Occipital lobe (tissue), 3 donors: ENCODE measurements at places on chromosomes 11 and 22. TPM values are rescaled to one million over a fixed set of nuclear protein-coding genes. Genes with fewer than 3 reads are reported as not detected.

The PAFAH1B2 gene
- total RNA-seq: 325 TPM

The MAP4K2 gene
- total RNA-seq: 9.8 TPM

The SLC22A8 gene
- total RNA-seq: 1.2 TPM

The NCF4 gene
- 2.5 TPM for total RNA-seq

The SERHL2 gene
- total RNA-seq: 5.6 TPM

The RHBDD3 gene
- 14.3 TPM for total RNA-seq

The PDGFB gene
- 2.5 TPM for total RNA-seq

The NAA40 gene
- total RNA-seq: 9.8 TPM

The MS4A8 gene
- total RNA-seq: not detected

The KCNQ1 gene
- total RNA-seq: 0.31 TPM

The P2RY2 gene
- not detected for total RNA-seq

The GUCY1A2 gene
- total RNA-seq: 183 TPM

The DDI1 gene
- total RNA-seq: not detected

The KRTAP5-1 gene
- total RNA-seq: not detected

The DGCR6L gene
- total RNA-seq: 25.1 TPM

The HBE1 gene
- 3.6 TPM for total RNA-seq

The SLC22A6 gene
- total RNA-seq: 8.4 TPM

The MS4A4E gene
- not detected for total RNA-seq

The POU2AF2 gene
- not detected for total RNA-seq

The GGA1 gene
- total RNA-seq: 32.0 TPM

The OR51I1 gene
- not detected for total RNA-seq

The CATSPERZ gene
- 1.7 TPM for total RNA-seq

The SLC25A45 gene
- total RNA-seq: 0.31 TPM

The RGL4 gene
- total RNA-seq: not detected

The CD6 gene
- total RNA-seq: 0.16 TPM

The MPEG1 gene
- total RNA-seq: 2.8 TPM

The MTMR2 gene
- total RNA-seq: 24.5 TPM

The BTBD18 gene
- not detected for total RNA-seq

The MS4A1 gene
- total RNA-seq: not detected

The CRYBB1 gene
- 0.62 TPM for total RNA-seq

The HYOU1 gene
- 37.0 TPM for total RNA-seq

The EHF gene
- total RNA-seq: 0.16 TPM

The OR8D4 gene
- total RNA-seq: 0.47 TPM

The LRRN4CL gene
- 0.16 TPM for total RNA-seq

The OR52B2 gene
- not detected for total RNA-seq

The FGF4 gene
- total RNA-seq: not detected

The CENATAC gene
- 31.0 TPM for total RNA-seq

The KRTAP5-10 gene
- total RNA-seq: not detected

The OR2D2 gene
- total RNA-seq: 0.31 TPM

The RIMBP3C gene
- 1.6 TPM for total RNA-seq

The RASGRP2 gene
- 36.7 TPM for total RNA-seq

The FOLR3 gene
- not detected for total RNA-seq

The SCN3B gene
- total RNA-seq: 54.4 TPM

The PGA5 gene
- total RNA-seq: not detected

The LRFN4 gene
- 47.7 TPM for total RNA-seq

The PTPRCAP gene
- not detected for total RNA-seq

The ELFN2 gene
- total RNA-seq: 14.7 TPM

The GALNT18 gene
- total RNA-seq: 22.8 TPM

The XKR3 gene
- not detected for total RNA-seq

The PRR33 gene
- not detected for total RNA-seq

The USP2 gene
- 1.6 TPM for total RNA-seq

The FJX1 gene
- 78.8 TPM for total RNA-seq

The TBX1 gene
- 0.62 TPM for total RNA-seq

The KCNQ1OT1 gene
- 2.8 TPM for total RNA-seq

The LMO2 gene
- total RNA-seq: 18.4 TPM

The UBQLNL gene
- total RNA-seq: not detected

The NLRP14 gene
- total RNA-seq: 0.94 TPM
